Skin of body (tissue), 3 donors: ENCODE measurements at places on chromosomes 6 and 20. TPM values are rescaled to one million over a fixed set of nuclear protein-coding genes. Genes with fewer than 3 reads are reported as not detected.

The PCK1 gene
- 51.4 TPM for total RNA-seq

The SLC2A10 gene
- total RNA-seq: 16.0 TPM

The RAET1G gene
- 0.79 TPM for total RNA-seq

The TOX2 gene
- 0.89 TPM for total RNA-seq

The CST2 gene
- total RNA-seq: not detected

The GGTLC1 gene
- not detected for total RNA-seq

The GPX5 gene
- not detected for total RNA-seq

The FOXS1 gene
- total RNA-seq: 1.4 TPM

The PRR18 gene
- 0.20 TPM for total RNA-seq

The TINAG gene
- total RNA-seq: 0.20 TPM

The PDYN gene
- not detected for total RNA-seq

The SLC17A2 gene
- total RNA-seq: not detected

The TRIM40 gene
- not detected for total RNA-seq

The MAN1A1 gene
- 57.9 TPM for total RNA-seq

The ZNF184 gene
- total RNA-seq: 12.6 TPM

The PXDC1 gene
- 27.3 TPM for total RNA-seq

The NEURL2 gene
- 2.9 TPM for total RNA-seq

The BMP2 gene
- 13.8 TPM for total RNA-seq

The C6orf163 gene
- 5.6 TPM for total RNA-seq

The TMEM30A gene
- 83.7 TPM for total RNA-seq

The OPRL1 gene
- total RNA-seq: 0.89 TPM

The CARMIL1 gene
- total RNA-seq: 17.9 TPM
